Gastroesophageal sphincter (tissue), 4 donors: ENCODE measurements at places on chromosomes 4 and X. TPM values are rescaled to one million over a fixed set of nuclear protein-coding genes. Genes with fewer than 3 reads are reported as not detected.

DNA sequence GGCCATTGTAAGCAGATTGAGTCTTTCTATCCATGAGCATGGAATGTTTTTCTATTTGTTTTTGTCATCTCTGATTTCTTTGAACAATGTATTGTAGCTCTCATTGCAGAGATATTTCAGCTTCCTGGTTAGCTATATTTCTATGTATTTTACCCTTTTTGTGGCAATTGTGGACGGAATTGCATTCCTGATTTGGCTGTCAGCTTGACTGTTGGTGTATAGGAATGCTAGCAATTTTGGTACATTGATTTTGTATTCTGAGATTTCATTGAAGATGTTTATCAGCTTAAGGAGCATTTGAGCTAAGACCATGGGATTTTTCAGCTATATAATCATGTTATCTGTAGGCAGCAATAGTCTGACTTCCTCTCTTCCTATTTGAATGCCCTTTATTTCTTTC lies 154.6 kb downstream of the GUCY2F start:
- ATAC-seq: no peak

DNA sequence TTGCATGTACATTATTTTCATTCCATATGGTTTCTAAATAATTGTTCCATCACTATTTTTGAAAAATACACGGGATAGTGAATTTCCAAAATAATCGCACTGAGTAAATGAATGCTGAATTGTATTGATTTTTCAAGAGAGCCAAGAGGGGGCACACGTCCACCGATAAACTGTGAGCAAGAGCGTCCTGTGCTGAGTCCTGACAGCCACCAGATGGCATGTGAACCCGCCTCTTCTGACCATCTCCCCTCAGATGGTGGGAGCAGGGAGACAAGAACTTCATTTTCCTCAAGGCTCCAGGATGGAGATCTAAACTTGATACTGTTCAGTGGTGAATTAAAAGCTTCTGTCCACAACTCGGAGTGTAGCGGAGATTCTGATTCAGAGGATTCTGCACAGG lies 30.6 kb upstream of the IL9R start:
- no peak for ATAC-seq

DNA sequence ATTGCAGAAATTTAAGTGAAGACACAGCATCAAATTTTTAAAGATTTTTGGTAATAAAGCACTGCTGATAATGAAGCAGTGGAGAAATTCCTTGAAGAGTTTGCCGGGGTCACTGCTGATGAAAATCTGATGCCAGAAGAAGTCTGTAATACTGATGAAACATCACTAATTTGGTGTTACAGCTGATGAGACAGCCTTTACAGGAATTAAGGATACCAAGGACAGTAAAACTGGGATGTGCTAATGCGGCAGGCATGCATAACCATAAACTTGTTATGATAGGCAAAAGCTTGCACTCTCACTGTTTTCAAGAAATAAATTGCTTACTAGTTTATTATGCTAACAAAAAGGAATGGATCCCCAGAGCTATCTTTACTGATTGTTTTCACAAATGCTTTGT lies 52.9 kb upstream of the VEGFC start:
- no peak for ATAC-seq

GRCh38 chr4:171022824-171023230 lies 790.4 kb upstream of the GALNTL6 start:
- ATAC-seq: no peak

DNA sequence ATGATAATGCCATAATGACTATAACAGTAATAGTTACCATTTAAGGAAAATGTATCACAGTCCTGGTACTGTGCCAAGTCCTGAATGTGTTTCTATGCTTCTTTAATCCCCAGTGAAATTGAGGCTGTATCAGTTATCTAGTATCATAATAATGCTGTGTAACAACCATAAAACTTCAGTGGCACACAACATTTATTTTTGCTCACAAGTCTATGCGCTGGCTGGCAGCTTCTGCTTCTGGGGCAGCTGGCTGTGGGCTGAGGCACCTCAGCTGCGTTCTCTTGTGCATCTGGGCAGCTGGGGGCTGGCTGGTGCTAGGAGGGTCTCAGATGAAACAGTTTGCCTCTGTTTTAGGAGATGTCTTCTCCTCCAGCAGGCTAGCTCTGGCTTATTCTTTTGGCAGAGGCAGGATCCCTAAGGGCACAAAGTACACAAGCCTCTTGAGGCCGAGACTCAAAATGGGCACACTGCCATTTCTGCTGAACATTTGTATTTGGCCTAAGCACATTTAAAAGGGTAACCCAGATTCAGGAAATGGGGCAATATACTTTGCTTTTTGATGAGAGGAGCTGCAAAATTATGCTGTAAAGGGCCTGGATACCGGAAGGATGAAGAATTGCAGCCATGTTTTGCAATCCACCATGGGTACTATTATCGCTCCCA lies 62.6 kb upstream of the DHX15 start:
- no peak for ATAC-seq

- no peak for ATAC-seq
Measured at GRCh38 chrX:140034916-140035315, 69.6 kb upstream of the CXorf66 start.

- ATAC-seq: no peak
Measured at GRCh38 chr4:17997129-17997528, 24.4 kb downstream of the LCORL start.

SLAIN2 gene
- total RNA-seq: 68.4 TPM

DNA sequence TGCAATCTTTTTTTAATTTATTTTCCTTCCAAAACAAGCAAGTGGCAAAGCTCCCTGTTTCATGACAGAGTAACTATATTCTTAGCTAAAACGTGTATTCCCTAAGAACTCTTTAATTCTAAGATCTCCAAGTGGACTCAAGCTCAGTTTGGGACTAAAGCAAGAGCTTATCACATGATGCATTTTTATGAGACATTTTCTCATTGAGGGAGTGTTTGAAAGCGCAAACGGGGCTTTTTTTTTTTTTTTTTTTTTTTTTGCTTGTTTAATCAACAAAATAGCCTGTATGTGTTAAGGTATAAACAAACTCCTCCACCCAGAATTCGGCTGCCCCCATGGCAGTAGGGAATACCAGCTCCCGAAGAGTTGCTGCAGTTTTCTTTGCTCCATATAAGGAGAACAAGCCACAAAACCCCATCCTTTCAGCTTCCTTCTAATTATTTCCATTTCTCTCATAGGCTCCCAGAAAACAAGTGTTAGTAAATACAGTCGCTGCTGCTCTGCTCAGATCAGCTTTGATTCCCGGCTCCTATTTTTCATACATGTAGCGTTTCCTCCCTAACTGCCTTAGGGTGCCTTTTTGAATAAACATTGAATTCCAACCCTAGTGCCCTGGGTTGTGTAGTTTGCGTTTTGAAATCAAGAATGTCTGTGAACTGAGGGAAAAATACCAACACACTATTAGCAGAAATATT lies 669 bp upstream of the PPARGC1A start:
- no peak for ATAC-seq

- no peak for ATAC-seq
Measured at GRCh38 chr4:13536607-13537006, 7.7 kb downstream of the NKX3-2 start.

DNA sequence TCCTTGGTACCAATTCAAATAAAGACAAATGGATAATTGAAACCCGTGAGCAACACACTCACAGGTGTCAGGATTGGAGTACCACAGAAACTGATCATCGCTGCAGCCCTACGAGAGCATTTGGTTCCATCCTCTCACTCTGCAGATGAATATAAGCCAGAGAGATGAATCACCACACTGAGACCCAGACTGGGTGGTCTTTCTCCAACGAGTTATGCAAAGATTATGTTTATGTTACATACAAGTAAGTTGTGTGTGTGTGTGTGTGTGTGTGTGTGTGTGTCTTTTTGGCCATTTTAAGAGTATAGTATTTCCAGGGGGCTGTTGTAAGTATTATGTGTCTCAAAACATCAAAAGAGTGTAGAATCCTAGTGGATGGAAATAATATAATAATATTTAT lies 329.5 kb upstream of the ZFP42 start:
- ATAC-seq: no peak

GRCh38 chr4:14810568-14810967 lies 191.7 kb upstream of the CPEB2 start:
- ATAC-seq: no peak

MFSD8 gene
- total RNA-seq: 31.7 TPM

GRCh38 chr4:175380841-175381240 lies 431.2 kb downstream of the GPM6A start:
- no peak for ATAC-seq

DNA sequence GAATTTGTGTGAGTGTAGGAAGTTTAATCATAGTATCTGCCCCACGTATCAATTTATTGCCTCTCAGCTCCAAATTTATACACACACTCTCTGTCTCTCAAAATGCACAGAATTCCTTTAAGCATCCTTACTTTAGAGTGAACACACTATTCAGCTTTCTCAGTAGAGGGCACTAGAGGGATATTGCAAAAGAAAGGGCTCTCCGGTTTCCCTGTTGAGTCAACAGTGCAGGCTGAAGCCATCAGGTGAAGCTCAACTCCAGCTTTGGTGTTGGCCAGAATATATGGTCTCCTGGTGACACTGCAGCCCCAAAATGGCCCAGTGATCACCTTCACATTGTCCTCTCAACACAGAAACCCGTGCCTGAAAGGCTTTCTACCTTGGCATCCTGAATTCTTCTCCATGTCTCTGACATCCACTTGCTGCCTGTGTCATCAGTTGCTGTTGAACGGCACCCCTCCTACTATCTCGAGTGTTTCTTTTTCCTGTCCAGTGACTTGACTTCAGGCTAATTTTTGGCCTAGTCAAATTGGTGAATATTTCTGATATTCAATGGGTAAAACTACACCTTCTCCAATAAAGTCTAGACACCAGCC lies 670.5 kb downstream of the GABRG1 start:
- ATAC-seq: peak; percentile 36

GRCh38 chrX:110341189-110342035 lies 17.2 kb upstream of the RTL9 start:
- no peak for ATAC-seq

- ATAC-seq: peak; percentile 52
Measured at GRCh38 chr4:155667222-155667567, 547 bp downstream of the GUCY1A1 start.

DNA sequence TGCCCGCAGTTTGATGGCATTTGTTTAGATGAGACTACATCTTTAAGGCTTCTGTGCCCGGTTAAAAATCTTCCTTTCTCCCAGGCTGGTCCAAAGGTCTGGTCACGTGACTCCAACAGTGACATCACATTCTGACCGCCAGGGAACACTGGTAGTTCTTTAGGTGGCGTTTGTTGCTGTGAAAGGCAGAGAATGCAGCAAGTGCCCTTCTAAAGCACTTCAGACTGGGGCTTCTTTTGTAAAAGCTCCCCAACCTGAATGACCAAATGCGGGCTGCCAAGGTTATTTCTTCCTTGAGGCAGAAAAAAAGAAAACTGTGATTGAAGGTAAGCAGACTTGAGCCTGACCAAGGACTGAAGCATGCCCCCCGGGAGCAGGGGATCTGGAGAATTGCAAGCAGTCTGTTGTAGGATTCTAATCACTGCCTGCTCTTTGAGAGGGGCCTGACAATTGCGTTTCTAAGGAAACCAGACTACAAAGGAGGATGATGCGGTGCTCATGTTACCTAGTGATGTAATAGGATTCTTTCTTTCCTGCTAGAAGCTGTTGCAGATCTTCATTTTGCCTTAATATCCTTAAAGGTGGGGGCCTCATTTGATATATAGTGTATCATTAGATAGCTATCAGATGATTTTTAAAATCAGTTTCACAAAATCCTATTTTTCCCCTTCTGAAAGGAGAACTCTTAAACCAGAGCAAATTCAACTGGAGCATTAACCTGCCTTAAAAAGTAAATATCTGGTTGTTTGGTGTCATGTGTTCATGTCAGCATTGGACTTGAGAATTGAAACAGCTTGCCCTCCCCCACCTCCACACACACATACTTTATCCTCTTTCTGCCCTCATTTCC lies 133.1 kb downstream of the AKAP4 start:
- ATAC-seq: no peak

TBC1D25 gene
- 16.9 TPM for total RNA-seq

- no peak for ATAC-seq
Measured at GRCh38 chr4:84804136-84804535, 162.4 kb downstream of the WDFY3 start.

OPHN1 gene
- total RNA-seq: 12.1 TPM

GRCh38 chrX:39324233-39324930 lies 523.1 kb downstream of the MID1IP1 start:
- no peak for ATAC-seq

DNA sequence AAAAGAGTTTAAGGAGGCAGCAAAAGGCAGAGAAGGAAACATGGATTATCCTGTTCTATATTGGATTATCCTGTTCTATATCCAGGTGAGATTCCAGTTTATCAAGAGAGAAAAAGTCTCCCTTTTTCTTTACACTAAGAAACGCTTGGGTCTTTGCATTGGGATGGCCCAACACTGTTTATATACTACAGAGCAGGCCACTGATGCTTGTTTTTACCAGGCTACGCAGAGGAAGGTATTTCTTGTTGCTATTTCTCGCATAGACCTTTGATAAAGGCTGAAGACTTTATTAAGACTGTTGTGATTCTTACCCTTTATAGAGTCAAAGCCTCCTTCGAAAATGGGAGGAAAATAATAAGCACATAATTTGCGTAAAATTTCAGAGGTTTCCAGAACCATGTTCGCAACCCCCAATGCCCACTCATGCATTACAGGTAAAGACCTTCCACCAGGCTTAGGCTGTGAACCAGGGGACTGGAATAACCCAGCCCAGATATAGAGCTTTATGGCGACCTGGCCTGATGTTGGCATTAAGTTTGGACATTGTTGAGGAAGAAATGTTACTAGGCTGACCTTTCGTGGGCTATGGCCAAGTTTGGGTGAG lies 218.3 kb downstream of the PTTG2 start:
- ATAC-seq: no peak

DNA sequence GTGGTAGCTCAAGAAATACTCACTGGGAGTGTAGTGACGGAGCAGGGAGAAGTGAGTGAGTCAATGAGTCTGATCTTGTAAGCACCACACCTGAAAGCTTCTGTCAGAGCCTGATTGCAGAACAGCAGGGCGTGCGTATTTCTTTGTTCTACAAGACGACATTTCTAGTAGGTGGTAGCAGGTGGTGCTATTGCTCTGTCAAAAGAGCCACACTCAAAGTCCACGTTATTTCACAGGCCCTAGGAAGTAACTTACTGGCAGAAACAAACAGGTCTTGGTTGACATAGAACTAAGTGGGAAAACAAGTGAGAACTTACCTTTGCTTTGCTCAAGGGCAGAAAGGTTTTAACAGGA lies 46.4 kb upstream of the SPRY1 start:
- no peak for ATAC-seq

DNA sequence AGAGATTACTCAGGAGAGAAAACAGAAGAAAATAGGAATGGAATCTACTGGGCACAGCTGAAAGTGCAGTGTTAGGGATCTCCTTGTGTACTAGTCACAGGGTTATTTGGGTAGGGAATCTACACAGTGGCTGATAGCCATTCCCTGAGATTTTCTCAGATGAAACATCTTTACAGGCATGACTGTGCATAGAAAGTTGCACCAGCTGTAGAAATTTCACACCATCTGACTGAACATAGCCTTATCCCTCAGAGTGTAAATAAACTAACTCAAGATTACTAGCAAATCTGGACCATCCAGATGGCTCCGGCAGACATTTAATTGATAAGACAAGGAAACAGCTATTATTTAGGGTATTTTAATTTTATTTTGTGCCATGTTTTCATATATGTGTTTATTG lies 2053.5 kb upstream of the TENM3 start:
- no peak for ATAC-seq

- ATAC-seq: peak; percentile 67
Measured at GRCh38 chr4:185134307-185134869, 8.7 kb upstream of the SLC25A4 start.

- no peak for ATAC-seq
Measured at GRCh38 chr4:74202062-74202586, 44.2 kb downstream of the MTHFD2L start.
